Activated T-helper 2 cell treated with anti-CD3 and anti-CD28 coated beads, Interferon-gamma antibody, Interleukin-2, Interleukin-4, amounts not matched to agents 10 μg/mL and 5 μg/mL and 100 μg/mL, durations not matched to agents 14 hours and 24 hours and 36 hours (primary cell): ENCODE measurements at places on chromosomes 1 and 21. TPM values are rescaled to one million over a fixed set of nuclear protein-coding genes. Genes with fewer than 3 reads are reported as not detected.

DMRTA2 gene
- total RNA-seq, result not detected in 2 replicates

FCAMR gene
- total RNA-seq, result not detected in 2 replicates

C1orf226 gene
- total RNA-seq, result 0.05 and 0.07 TPM in 2 replicates

RABGAP1L gene
- 28.8 and 31.5 TPM in 2 replicates for total RNA-seq

SERPINC1 gene
- 0.16 TPM in 1 of 2 replicates, not detected in the other for total RNA-seq

AMY1A gene
- not detected in 2 replicates for total RNA-seq

SLAMF9 gene
- not detected in 2 replicates for total RNA-seq

RLF gene
- total RNA-seq, result 22.3 and 22.6 TPM in 2 replicates

MAN1C1 gene
- total RNA-seq, result 4.1 and 5.0 TPM in 2 replicates

HSD3B1 gene
- not detected in 2 replicates for total RNA-seq

KIRREL1 gene
- total RNA-seq, result not detected in 2 replicates

SPRR2A gene
- total RNA-seq, result not detected in 2 replicates

KISS1 gene
- not detected in 2 replicates for total RNA-seq

DYNLT5 gene
- not detected in 2 replicates for total RNA-seq

- H3K27me3 ChIP-seq, result no peaks in the 10 kb centered on the region
- no peak for DNase-seq
These were observed 74.0 kb upstream of the HSPA13 start for GRCh38 chr21:14456911-14457310.

- H3K27ac ChIP-seq, result no peak overlapping the region
- peaks cover 8% of the 10 kb centered on the region for H3K27me3 ChIP-seq
- H3K36me3 ChIP-seq, result no peaks in the 10 kb centered on the region
- DNase-seq, result no peak
- no peaks in the 10 kb centered on the region for H3K4me1 ChIP-seq
These were observed 15.8 kb downstream of the PRXL2B start for GRCh38 chr1:2602311-2602835.

GRCh38 chr1:175787881-175788280 lies 44.5 kb upstream of the TNR start:
- H3K4me3 ChIP-seq, result no peak overlapping the region
- H3K4me1 ChIP-seq, result no peaks in the 10 kb centered on the region
- DNase-seq, result no peak
- H3K36me3 ChIP-seq, result no peaks in the 10 kb centered on the region
- no peak overlapping the region for H3K27ac ChIP-seq

DNA sequence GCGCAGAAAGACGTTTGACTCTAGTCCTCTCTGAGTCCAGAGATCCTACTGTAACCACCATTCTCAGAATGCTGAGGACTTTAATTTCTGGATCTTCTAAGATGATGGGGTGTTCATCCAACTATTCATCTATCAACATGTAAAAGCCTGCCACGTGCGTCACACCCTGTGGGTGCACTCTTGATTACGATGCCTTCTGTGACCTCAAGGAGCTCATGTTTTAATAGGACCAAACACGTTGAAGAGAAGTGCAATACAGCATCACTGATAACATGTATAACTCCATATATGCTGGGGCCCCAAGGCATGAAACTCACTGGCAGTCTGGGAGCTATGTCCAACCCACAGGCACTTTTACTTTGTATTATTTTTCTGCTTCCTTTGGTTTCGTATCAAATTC lies 19.0 kb downstream of the KIAA0040 start:
- H3K27me3 ChIP-seq, result no peaks in the 10 kb centered on the region
- peaks cover 50% of the 10 kb centered on the region for H3K4me1 ChIP-seq
- H3K36me3 ChIP-seq, result peaks cover 91% of the 10 kb centered on the region
- no peak overlapping the region for H3K27ac ChIP-seq

- no peak overlapping the region for H3K4me3 ChIP-seq
- H3K27ac ChIP-seq, result no peak overlapping the region
- no peak for DNase-seq
- peaks cover 26% of the 10 kb centered on the region for H3K27me3 ChIP-seq
- no peaks in the 10 kb centered on the region for H3K36me3 ChIP-seq
These were observed 183.0 kb upstream of the RAB4A start for GRCh38 chr1:229087906-229088305.

- H3K27ac ChIP-seq, result peak overlapping the region; percentile 78
- peaks cover 22% of the 10 kb centered on the region for H3K36me3 ChIP-seq
- no peak for DNase-seq
- H3K4me1 ChIP-seq, result peaks cover 31% of the 10 kb centered on the region
- H3K27me3 ChIP-seq, result peaks cover 70% of the 10 kb centered on the region
- peak overlapping the region; percentile 85 for H3K4me3 ChIP-seq
These were observed 810 bp upstream of the HLX start for GRCh38 chr1:220878191-220879075.

DNA sequence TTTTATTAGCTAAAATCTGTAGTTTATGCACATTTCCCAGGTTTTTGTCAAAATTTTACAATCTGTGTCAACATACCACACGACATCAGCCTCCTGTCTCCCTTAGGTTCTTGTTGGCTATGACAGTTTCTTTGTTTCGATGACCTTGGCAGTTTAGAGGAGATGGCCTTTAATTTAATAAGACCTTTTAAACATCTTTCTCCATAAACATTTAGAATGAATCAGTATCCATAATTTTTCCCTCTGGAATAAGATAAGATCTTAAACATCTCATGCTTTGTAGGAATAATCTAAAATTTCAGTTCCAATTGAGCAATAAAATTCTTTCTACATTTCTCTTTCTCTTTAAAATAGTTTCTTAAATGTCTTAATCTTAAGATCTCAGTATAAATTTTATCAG lies 28.7 kb upstream of the DYRK1A start:
- H3K4me3 ChIP-seq, result no peak overlapping the region
- no peak for DNase-seq
- no peak overlapping the region for H3K27ac ChIP-seq

DNA sequence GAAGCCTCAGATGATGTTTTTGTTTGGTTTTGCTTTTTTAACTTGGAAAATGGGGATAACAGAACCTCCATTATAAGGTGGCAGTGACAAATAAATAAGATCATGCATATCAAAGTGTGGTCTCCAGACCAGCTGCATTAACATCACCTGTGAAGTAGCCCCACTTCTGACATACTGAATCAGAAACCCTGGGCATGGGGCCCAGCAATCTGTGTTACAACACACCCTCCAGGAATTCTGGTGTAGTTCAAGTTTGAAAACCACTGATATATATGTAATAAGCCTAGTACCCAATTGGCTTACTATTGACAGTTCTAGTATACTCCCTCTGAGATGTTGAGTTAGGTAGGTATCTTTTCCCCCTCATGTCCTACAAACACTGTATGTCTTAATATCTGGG lies 24.1 kb upstream of the RNF19B start:
- no peak for DNase-seq
- H3K27ac ChIP-seq, result peak overlapping the region; percentile 94
- H3K4me1 ChIP-seq, result peaks cover 78% of the 10 kb centered on the region
- H3K36me3 ChIP-seq, result peaks cover 12% of the 10 kb centered on the region

DNA sequence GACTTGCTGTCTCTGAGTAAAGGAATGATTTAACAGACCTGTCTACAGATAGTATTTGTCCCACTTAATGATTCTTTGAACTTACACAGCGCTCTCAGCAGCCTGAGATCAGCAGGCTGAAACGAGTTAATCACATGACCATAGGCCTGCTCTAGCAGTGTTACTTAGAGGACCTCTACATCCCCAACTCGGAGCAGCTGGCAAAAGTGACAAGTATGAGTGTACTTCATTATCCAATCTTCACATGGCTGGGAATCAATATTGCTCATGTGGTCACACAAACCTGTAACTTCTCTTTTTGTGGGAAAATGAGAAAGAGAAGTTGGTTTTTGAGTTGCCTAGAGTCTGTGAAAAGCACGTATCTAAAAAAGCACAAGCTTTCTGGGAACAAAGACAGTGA lies 11.4 kb upstream of the ATP13A2 start:
- H3K27me3 ChIP-seq, result no peaks in the 10 kb centered on the region
- peaks cover 8% of the 10 kb centered on the region for H3K4me1 ChIP-seq
- no peak overlapping the region for H3K4me3 ChIP-seq
- no peak overlapping the region for H3K27ac ChIP-seq
- H3K36me3 ChIP-seq, result peaks cover 71% of the 10 kb centered on the region
- DNase-seq, result no peak

- H3K27me3 ChIP-seq, result no peaks in the 10 kb centered on the region
- H3K36me3 ChIP-seq, result no peaks in the 10 kb centered on the region
- H3K4me1 ChIP-seq, result no peaks in the 10 kb centered on the region
- no peak overlapping the region for H3K4me3 ChIP-seq
- DNase-seq, result no peak
These were observed 55.1 kb downstream of the KIF26B start for GRCh38 chr1:245209658-245210435.

DNA sequence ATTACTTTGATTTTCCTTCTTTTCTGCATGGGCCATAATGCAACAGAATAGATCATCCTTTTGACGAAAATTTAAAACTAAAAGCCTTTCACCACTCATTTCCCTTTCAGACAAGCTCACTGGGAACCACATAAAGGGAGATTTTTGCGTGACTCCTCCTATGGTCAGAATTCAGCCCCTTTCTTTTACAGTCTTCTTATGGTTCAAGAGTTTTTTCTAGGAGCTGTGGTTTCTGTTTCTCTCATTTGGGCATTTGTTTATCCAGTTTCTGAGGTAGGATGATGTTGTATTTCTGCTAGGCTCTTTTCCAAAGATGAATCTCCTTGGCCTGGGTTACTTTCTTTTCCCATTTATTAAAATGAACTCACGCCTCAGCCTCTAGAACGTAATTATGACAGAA lies 16.9 kb downstream of the RGS1 start:
- no peak overlapping the region for H3K27ac ChIP-seq
- H3K27me3 ChIP-seq, result peaks cover 27% of the 10 kb centered on the region
- peaks cover 7% of the 10 kb centered on the region for H3K4me1 ChIP-seq
- no peaks in the 10 kb centered on the region for H3K36me3 ChIP-seq

- H3K4me3 ChIP-seq, result no peak overlapping the region
- no peaks in the 10 kb centered on the region for H3K36me3 ChIP-seq
- H3K27ac ChIP-seq, result no peak overlapping the region
- peaks cover 14% of the 10 kb centered on the region for H3K27me3 ChIP-seq
- H3K4me1 ChIP-seq, result no peaks in the 10 kb centered on the region
- no peak for DNase-seq
These were observed 145.6 kb downstream of the NFIA start for GRCh38 chr1:61227857-61228550.

DNA sequence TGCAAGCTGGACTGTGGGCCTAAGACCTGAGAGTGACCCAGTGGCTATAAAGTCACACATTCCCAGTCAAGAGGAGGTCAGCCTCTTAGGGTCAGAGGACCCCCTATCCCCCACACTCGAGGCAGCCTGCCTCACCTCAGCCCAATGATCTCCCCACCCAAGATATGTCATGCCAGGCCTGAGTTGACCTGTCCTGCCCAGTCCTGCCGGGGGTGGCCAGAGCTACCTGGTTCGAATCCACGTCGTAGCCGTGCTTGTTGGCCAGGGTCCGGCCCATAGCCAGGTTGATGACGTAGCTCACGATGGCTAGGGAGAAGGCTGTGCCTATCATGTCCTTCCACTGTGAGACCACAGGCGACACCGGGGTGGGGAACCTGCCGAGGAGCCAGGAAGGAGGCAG lies 15.6 kb downstream of the SLC26A9 start:
- H3K27ac ChIP-seq, result no peak overlapping the region
- DNase-seq, result no peak
- H3K36me3 ChIP-seq, result no peaks in the 10 kb centered on the region

DNA sequence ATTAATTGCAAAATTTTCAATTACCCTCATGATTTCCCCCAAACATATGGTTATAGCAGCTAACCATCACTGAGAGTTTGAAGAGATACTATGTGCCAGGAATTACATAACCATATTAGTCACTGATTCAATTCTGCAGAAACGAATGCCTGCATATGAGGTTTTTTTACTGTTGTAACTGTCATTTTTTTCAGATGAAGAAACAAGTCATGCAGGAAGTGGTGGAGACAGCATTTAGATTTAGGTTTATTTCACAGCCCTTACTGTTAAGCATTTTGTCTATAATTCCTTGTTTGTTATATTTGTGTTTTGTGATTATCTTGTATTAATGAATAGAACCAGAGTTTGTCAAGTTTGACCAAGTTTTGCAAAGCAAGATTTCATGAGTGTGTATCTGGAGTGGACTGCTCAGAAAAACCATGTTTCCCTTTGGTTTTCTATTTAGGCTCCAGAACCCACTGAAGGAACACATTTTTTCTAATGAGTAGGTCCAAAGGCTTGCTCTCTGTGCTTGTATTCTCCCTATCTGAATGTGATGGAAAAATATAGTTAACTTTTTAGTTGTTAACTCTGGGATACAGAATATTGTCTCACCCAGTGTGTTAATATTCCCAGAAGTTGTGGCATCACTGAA lies 308.5 kb upstream of the ADAMTS5 start:
- H3K27me3 ChIP-seq, result no peaks in the 10 kb centered on the region
- no peak for DNase-seq
- H3K4me3 ChIP-seq, result no peak overlapping the region

DNA sequence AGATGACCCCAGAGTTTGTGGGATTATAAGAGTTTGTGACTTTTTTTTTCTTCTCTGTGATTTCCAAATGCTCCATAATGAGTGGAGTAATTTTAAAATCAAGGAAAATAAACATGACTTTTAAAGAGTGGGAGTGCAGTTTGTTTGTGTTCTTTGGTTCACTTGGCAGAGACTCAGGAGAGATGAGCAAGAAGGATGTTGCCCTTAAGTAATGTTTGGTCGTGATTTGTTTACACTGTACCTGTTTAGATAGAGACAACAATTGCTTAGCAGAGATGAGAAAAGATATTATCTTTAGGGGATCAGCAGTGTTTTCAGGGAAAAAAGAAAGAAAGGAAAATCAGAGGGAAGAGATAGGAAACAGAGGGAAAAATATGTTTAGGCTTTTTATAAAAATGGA lies 170.8 kb downstream of the ADSS2 start:
- no peak overlapping the region for H3K27ac ChIP-seq
- H3K4me3 ChIP-seq, result no peak overlapping the region
- H3K27me3 ChIP-seq, result peaks cover 5% of the 10 kb centered on the region
- no peaks in the 10 kb centered on the region for H3K4me1 ChIP-seq
- no peak for DNase-seq

- no peak overlapping the region for H3K27ac ChIP-seq
- no peak overlapping the region for H3K4me3 ChIP-seq
- peaks cover 28% of the 10 kb centered on the region for H3K4me1 ChIP-seq
These were observed 63.5 kb upstream of the KIAA1614 start for GRCh38 chr1:180849031-180849775.

DNA sequence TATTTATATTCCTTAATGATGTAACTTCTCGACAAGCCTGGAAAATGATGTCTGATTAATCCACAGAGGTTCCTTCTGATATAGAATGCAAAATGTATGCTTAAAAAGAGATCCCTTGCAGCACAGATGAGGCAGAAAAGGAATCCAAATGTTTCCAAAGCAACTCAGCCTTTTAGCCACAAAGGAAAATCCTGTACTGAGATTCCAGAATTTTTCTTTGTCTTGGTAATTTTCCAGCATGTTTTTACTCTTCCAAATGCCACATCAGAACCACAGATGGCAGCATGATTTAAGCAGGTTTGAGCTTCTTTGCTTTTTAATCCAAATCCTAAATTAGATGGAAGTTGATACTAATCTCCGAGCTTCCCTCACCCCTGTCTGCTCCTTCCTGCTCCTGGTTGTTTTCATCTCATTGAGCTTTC lies 176.4 kb upstream of the PALMD start:
- H3K27ac ChIP-seq, result no peak overlapping the region
- no peaks in the 10 kb centered on the region for H3K4me1 ChIP-seq
- H3K4me3 ChIP-seq, result no peak overlapping the region
